Fibroblast of lung (primary cell): ENCODE measurements at places on chromosomes 1 and 21.

DNA sequence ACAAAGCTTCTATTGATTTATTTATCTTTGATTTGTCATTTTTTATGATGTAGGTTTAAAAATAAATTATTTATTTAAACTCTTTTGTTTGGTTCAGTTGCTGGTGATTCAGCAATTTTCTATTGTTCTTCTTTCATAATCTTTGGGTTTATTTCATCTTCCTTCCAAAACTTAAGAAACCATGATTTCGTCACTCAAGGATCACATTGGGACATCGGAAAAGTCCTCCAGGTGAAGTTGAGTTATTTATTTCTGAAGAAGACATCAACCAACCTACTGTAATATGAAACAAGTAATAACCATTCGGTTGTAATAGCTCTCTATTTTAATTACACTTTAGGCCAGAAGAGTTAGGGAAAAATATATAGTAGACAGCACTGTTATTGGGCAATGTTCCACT, 23.0 kb upstream of the WLS start:
- no peak for DNase-seq

GRCh38 chr21:44377922-44378645, 24.7 kb downstream of the TRPM2 start:
- no peak for DNase-seq

DNA sequence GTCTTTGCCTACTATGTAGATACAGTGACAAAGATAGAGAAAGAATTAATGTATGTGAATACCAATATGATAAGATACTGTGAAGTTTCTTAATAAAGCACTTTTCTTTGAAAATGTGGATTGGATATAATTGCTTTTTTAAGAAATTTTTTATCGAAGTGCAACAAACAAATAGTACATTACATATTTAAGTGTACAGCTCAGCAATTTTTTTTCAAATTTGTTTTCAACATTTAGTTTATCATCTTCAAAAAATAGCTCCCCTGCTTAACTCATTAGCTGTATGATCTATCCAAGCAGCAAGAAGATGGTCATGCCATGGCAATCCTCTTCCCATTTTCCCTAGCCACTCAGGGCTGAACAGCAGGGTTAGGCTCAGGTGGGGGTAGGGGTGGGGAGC, 40.5 kb downstream of the NEK7 start:
- DNase-seq, result no peak

- DNase-seq, result peak; percentile 31
Observed at GRCh38 chr1:89918127-89918793, 76.7 kb upstream of the ZNF326 start.

GRCh38 chr1:30672661-30673060, 50.7 kb downstream of the MATN1 start:
- no peak for DNase-seq

- DNase-seq, result no peak
Observed at GRCh38 chr1:162736633-162737067, 53.9 kb upstream of the HSD17B7 start.

DNA sequence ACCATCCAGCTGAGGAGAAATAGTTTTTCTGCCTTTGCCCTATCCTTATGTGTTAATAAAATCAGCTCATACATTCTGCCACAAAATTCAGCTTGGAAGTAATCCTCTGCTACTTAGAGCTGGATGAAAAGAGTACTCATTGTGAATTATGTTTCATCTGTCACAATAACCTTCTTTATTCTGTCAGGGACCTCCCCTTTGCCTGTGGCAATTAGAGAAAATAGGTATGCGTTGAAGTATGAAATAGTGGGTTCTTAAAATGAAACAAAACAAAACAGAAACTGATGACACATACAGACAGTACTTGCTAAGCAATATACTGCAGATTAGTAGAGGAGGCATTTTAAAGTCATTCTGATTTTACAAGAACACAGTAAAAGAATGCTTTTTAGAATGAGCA, 578.5 kb downstream of the USP25 start:
- DNase-seq, result peak; percentile 40

DNA sequence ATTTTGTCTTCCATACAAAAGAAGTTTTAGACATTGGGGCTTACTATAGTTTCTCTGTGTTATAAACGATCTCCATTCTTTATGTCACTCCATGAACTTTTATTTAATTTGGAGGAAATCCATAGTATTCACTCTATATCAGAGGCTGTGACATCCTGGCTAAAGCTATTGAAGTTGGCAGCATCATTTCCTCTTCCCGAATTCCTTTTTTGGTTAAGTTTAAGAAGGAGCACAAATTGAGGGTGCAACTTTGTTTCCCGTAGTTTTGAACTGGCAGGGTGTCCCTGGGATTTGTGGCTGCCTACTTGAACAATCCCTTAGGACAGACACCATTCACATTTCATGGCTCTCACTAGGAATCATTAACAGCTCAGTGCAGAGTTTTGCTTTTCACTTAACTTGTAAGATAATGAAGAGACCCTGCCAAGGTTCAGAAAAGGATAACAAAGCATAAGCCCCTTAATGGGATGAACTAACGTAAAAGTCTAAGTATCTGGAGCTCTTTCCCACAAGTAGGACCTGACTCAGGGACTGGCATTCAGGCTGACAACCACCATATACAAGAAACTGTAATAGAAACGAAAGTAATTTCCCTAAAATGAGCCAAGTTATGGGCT, 13.9 kb downstream of the S1PR1 start:
- no peak for DNase-seq

DNA sequence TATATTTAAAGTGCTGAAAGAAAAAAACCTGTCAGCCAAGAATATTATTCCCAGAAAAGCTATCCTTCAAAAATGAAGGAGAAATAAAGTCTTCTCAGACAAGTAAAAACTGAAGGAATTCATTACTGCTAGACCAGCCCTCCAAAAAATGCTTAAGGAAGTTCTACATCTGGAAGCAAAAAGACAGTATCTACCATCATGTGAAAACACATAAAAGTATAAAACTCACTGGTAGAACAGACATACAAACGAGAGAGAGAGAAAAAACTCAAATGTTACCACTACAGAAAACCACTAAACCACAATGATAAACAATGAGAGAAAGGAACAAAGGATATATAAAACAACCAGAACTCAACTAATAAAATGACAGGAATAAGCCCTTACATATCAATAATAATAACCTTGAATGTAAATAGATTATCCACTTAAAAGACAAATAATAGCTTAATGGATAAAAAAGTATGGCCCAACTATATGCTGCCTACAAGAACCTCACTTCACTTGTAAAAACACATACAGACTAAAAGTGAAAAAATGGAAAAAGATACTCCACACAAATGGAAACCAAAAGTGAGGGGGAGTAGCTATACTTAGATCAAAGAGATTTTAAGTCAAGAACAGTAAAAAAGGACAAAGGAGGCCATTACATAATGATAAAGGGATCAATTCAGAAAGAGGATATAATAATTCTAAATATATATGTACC, 22.0 kb downstream of the NSL1 start:
- DNase-seq, result peak; percentile 10

DNA sequence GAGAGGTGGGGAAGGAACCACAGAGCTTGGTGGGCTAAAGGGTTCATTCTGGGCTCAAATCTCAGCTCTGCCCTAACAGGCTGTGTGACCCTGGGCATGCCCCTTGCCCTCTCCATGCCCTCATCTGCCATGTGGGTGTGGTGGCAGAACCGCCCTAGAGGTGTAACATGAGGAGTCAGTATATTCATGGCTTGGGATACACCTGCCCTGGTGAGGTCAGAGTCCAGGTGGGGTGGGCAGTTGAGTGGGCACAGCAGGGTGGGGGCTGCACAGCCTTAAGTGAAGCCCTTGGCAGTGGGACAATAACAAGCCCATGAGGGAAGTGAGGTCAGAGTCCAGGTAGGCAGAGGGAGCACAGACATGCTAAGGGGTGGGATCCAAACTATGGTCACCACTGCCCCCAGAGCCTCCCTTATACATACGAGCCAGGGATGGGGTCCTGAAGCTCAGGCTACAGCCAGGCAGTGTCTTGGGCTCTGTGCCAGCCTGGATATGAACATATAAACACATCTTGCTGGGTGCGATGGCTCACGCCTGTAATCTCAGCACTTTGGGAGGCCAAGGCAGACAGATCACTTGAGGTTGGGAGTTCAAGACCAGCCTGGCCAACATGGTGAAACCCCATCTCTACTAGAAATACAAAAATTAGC, 59.0 kb upstream of the EFHD2 start:
- DNase-seq, result no peak

- DNase-seq, result peak; percentile 81
Observed at GRCh38 chr1:108704496-108704895, 8.2 kb upstream of the FNDC7 start.

- DNase-seq, result no peak
Observed at GRCh38 chr1:81254560-81254959, 546.2 kb upstream of the ADGRL2 start.

GRCh38 chr1:55275941-55276341, 60.8 kb upstream of the USP24 start:
- peak; percentile 61 for DNase-seq

GRCh38 chr21:42974832-42975820, 764 bp downstream of the PKNOX1 start:
- DNase-seq, result peak; percentile 66

DNA sequence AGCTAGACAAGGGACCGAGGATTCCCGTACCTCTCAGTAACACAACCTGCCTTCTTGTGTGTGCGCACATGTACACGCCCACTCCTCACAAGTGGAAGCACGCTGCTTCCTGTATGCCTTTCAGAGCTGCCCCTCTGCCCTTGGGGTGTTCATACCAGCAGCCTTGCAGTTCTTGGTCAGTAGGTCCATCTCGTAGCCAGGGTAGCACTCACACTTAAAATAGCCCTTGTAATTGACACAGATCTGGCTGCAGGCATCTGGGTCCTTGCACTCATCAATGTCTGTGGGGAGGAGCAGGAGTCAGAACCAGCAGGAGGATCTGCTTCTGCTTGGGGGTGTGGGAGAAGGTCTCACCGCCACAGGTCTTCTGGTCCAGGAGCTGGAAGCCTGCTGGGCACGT, 32.6 kb upstream of the MAGOH start:
- no peak for DNase-seq

DNA sequence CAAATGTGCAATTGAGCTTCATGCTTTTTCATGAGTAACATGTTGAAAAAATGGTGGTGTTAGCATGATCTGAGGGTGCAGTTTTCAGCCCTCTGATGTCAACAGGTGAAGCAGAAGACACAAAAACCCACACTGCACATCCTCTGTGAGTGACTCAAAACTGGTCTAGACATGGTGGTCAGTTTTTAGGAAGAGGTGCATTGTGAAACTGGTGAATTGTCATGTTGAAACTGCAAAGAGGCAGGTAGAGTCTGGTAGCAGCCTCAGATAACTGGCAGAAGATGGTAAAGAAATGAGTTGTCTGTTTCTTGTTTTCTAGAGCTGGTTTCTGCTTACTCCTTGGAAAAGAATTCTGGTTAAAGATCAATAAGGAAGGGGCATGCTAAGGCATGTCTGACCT, 97.3 kb upstream of the HMCN1 start:
- DNase-seq, result no peak

DNA sequence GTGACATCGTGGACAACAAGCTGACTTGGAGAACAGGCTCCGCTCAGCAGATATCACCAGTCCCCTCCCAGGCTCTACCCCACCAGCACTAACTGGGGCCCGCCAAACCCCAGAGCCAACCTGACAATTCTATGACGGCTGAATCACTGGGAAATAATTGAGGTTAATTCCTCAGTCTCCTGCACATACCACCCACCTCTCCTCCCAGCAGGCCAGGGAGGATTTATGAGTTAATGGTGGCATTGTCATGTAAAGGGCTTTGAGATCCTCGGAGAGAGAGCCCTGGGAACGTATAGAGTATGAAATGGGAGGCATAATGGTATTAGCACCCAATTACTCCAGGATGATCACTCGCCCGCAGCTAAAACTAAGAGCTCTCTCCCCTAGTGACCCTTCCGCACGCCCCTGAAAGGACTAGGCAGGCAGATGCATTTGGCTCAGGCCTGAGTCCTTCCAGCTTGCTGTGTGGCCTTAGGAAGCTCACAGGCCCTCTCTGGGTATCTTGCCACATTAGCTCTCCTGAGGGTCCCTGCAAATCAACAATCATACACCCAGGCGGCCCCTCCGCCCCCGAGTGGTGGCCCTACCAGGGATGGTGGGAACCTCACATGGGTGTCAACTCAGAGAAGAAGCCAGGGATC, 27.3 kb upstream of the PAX7 start:
- DNase-seq, result no peak
